ENCODE measurements at places on chromosomes 5 and 9.

DNA sequence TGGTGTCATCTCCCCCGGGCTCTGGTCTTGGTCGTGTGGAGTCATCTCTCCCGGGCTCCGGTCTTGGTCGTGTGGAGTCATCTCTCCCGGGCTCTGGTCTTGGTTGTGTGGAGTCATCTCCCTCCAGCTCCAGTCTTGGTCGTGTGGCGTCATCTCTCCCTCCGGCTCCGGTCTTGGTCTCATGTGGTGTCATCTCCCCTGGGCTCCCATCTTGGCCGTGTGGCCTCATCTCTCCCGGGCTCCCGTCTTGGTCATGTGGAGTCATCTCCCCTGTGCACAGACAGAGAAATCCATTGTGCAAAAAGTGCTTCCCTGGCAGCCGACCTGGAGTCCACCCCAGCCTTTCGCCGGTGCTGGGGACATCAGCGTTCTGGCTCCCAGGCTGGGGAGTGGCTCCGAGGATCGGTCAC is 91.1 kb upstream of the CACNA1B start:
- no peak for DNase-seq

DNA sequence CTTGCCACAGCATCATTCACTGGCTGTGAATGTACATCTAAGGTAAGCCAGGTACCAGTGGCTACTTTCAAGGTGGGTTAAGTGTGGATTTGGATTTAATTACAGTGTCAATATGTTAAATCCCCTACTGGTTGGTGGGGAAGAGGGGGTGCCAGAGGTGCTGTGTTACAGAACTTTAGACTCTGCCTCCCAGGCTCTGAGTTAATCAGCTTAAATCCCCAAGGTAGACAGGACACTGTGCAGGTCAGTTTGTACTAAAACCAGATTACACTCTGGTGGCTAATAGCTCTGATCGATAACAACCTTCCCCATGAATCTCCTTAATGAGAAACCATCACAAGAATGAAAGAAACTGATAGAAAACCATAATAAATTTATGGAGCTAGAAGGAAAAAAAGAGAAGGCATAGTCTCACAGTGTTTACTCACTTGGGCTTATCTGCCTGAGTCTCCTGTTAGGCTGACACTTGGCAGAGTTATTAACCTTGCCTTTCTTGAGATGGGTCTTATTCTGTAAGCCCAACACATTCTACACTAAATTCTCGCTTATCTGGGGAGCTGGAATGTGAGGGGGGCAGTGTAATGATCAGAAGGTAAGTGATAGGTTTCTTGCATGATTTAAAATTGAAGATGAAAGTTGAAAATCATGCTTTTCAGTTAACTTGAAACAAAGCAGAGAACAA is 106.8 kb downstream of the LMNB1 start:
- no peak for DNase-seq

GRCh38 chr5:23457780-23458179 is 49.6 kb upstream of the PRDM9 start:
- no peak for DNase-seq

DNA sequence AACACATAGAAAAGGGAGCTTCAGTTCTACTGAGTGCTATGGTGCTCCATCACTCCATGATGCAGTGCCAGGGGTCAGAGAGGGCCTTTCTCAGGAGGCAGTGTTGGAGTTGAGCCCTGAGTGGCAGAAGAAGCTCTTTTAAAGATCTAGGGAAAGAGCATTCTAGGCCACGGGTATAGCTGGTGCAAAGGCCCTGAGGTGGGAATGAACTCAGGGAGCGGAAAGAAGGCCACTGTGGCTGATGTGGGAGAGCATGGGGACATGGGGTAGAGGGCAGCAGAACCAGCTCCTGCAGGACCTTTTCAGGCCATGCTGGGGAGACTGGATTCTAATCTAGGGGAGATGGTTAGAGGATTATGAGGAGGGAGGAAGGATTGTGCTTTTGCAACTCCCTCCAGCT is 9.9 kb downstream of the PSD2 start:
- DNase-seq: no peak

DNA sequence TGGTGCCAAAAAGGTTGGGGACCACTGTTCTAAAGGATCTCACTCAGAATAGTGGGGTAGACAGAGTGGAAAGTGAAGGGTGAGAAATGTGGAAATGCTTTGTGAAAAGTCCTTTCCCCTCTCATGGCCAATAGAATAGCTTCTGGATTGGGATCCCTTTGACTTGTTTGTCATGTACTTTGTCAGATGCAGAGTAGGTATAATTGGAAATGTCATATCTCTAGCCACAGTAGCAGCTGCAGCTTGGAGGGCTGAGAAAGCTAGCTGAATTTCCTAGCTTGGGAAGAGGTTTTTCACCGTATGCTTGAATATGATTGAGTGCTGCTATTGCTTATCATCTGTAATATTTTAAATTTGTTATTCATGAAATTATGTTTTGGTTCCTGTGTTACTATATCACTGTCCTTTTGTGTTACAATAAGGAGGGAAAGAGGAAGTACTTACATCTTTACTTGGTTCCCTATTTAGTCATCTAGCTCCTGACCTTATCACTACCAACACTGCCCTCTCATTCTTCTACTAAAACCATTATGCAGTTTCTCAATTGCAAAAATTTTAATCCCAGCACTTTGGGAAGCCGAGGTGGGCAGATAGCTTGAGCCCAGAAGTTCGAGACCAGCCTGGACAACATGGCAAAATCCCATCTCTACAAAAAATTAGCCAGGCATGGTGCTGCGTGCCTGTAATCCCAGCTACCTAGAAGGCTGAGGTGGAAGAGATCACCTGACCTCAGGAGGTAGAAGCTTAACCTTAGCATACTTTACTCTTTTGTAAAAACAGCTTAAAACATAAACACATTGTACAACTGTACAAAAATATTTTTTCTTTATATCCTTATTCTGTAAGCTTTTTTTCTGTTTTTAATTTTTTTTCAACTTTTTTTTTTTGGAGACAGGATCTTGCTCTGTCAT is 12.4 kb downstream of the SLC30A5 start:
- no peak for DNase-seq

GRCh38 chr9:747567-747966 is 93.9 kb upstream of the DMRT1 start:
- DNase-seq: no peak

DNA sequence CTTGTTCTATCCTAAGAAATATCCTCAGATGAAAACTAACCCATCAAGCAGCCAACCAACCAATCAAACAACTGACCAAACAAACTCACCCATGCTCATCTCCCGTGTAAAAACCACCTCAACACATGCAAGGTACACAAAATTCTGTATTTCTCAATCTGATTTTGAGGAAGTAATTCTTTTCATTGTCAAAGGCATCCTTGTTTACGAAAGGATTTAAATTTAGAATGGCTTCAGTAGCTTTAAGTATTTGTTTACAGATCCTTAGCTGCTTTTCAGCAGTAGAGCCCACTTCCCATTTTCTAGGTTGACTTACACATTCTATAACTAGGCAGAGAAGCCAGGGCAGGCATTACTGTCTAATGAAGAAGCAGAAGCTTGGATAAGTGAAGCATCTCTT is 78.6 kb downstream of the NTRK2 start:
- DNase-seq: no peak

Measured in DMS79 treated with DMSO at 0.1 percent for 48 hours (cell line).